Ammon's horn (tissue), 1 donor: ENCODE measurements at places on chromosomes 4 and X.
A peak's percentile ranks its signal among the peaks of the same experiment; 100 is the strongest.

DNA sequence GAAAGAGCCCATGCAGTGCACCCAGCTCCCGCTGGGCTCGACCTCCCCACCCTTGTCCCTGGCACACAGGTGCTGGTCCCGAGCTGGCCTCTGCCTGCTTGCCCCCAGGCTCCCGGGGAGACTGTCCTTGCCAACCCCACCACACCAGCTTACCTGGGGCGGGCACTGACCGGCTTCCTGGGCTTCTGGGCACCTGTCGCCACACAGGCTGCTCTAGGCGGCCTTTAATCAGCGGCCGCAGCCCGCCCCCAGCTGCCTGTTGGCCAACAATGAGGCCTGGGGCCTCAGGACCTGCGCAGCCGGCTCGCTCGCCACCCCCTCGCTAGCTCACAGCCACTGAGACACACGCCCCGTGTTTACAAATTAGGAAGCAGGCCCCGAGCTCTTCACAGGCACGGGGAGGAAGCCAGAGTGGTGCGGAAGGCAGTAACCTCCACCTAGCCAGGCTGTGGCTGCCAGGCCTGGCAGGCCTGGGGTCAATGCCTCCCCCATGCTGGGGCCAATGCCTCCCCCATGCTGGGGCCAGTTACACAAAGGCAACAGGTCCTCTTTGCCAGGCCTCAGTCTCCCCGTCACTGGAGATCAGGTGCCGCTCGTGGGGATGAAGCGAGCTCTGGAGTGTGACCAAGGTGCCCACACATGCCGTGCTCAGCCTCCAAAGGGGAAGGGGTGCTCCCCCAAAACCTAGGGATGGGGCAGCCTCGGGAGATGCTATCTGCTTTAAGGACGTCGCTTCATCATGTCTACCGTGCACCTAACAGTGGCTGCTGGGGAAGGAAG, at the start of gene TREX2:
TSS of gene TREX2 (minus strand) at position 201 of the 780 bp plus-strand sequence. CDS start 626 bp downstream, outside the sequence.
- no peak for DNase-seq

DNA sequence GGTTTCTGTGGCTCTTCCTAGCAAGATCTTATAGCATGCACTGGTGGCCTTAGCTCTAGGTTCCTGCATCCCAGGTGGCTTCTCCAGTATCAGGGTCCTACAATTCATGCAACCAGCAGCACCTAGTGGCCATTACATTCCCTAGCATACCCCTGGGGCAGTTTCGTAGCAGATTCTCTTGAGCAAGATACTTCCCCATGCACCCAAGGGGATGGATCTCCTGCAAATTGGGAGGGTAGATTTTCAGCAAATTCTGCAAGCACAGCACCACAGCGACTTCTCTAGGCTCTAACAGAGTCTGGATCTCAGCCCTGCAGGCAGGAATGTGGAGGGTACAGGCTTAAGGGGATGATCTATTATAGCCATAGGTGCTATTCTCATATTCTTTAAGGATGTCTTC, 13.1 kb upstream of the SLC9B1 start:
- no peak for DNase-seq

GRCh38 chrX:155715141-155715540, 102.4 kb upstream of the TMLHE start:
- DNase-seq: no peak

DNA sequence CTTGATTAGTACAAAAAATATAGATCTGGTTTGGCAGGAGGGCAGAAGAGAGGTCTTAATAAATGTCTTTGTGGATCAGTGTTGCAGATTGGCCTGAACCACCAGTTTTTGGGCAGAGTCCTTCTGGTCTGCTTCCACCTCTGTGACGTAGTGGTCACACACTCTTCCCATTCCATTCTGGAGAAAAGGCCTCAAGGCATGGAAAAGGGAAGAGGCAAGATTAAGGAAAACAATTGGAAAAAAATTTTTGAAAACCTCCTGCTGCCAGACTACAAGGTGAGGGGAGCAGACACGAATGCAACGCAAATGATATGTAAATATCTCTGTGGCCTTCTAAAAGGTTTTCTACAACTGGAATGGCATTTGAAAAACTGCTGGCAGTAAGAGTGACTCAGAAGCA, 24.3 kb upstream of the FAM47C start:
- no peak for DNase-seq

DNA sequence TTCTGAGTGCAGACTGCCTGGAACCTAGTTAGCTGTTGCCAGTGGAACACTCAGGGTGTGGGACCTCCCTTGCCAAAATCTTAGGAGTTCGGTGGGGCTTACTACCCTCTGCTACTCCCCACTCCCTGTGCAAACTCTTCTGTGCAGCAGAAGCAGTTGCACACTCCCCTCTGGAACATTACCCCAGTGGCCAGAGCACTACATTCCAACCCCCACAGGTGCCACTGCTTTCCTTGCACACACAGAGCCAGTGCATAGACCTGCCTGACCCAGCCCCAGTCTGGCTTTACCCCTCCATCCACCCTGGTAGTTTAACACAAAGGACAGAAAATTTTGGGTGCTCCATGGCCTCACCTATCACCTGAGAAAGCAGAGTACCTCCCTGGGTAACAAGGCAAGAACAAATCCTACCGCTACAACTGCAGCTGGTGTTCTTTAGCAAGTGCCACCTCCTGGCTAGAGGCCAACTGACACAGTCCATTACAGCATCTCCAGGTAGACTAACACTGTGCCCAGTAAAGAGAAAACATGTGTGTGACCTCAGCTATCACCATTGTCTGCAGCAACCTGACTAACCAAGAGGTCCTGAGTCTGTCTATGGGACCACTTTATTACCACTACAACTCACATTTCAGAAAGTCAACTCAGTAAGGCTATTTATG, 11.5 kb upstream of the RASSF6 start:
- no peak for DNase-seq

DNA sequence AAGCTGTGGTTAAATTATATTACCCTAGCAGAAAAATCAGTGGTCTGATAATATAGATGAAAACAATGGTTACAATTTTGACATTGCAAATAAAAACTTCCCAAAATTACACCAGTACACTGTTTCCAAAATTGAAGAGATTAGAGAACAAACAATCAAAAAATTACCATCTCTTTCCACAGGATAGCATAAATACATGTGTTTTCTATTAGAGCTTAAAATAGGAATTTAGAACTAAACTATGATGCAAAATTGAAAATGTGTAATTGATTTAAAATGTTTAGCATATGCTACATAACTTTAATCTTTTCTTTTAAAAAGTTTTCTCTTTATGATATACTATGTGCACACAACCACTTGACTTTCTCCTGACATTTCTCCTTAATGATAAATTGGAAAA, 6.7 kb downstream of the EDNRA start:
- no peak for DNase-seq

DNA sequence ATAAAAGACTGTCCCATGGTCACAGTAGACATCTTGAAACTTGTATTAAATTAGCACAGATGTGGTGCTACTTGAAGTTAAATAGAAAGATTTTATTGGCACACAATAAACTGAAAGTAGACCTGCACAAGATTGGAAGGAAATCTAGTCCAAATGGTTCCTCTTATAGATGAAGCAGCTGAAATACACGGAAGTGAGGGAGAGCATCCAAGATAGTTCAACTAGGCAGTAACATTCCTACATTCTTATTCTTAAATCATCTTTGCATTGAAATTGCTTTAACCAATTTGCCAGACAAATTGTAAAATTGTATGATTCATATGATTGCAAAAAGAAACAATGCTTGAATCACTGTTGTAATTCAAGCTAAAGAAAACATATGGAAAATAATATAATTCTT, 87.6 kb upstream of the VCX3B start:
- DNase-seq: no peak

- no peak for DNase-seq
Measured at GRCh38 chr4:80101792-80102116, 28.7 kb upstream of the ANTXR2 start.

DNA sequence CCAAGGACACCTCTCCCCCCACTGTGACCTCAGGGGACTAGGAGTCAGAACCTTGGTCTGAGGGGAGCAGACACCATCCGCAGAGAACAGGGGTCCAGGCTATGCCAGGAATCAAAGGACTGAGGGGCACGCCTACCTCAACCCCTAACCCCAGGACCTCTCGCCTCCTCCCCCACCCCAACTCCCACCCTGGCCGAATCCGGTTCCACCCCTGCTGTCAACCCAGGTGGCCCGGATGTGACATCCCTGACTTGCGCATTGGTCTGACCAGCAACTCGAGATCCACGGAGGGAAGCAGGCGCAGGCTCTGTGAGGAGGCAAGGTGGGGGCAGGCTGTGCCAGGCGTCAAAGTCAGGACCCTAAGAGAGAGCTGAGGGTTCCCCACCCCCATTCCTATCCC, 468 bp upstream of the MAGEA4 start:
- no peak for DNase-seq

- DNase-seq: no peak
Measured at GRCh38 chrX:106957856-106958255, 37.7 kb downstream of the CLDN2 start.

DNA sequence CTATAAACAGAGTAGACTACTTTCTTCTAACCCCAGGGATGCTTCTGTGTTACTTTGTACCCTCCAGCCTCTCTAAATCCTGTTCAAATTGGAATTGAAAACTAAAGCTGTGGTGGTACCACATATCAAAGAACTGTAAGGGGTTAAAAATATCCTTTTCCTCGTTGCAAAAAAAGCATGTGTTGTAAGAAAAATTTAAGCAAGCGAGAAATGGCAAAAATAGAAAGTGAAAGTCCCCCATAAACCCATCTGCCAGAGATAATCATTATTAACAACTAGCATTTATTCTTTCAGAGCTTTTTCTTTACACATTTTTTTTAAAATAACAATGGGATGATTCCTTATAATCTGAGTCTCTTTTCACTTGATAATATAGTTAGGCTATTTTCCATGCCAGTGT, 40.6 kb downstream of the TMEM164 start:
- DNase-seq: no peak

GRCh38 chr4:101871962-101872676, 81.6 kb downstream of the BANK1 start:
- DNase-seq: no peak

- peak; percentile 3 for DNase-seq
Measured at GRCh38 chr4:161252520-161253141, 911.2 kb downstream of the FSTL5 start.

DNA sequence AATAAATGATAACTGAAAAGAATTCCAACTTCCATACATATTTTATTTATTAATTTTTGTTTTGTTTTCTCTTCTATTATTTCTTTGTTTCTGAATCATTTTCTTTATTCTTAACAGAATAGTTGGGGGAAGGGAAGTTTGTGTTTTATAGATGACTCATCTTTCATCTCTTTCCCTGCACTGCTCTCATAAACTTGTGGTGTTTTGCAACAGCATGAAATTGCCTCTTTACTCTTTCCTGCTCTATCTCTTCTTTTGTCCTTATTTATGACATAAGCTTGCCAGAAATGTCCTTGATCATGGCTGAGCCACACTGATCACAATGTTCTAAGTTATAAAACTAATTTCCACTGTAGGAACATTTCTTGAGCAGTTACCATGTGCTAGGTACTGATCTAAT, 22.3 kb downstream of the QRFPR start:
- no peak for DNase-seq

GRCh38 chrX:119521246-119521645, 44.0 kb downstream of the STEEP1 start:
- DNase-seq: no peak

GRCh38 chr4:138918169-138918869, 97.3 kb upstream of the NOCT start:
- DNase-seq: no peak

- no peak for DNase-seq
Measured at GRCh38 chr4:25020236-25020635, 10.5 kb downstream of the LGI2 start.

GRCh38 chrX:43676971-43677572, 21.0 kb downstream of the MAOA start:
- DNase-seq: no peak

GRCh38 chrX:110944311-110944750, 148.7 kb upstream of the CHRDL1 start:
- peak; percentile 4 for DNase-seq

DNA sequence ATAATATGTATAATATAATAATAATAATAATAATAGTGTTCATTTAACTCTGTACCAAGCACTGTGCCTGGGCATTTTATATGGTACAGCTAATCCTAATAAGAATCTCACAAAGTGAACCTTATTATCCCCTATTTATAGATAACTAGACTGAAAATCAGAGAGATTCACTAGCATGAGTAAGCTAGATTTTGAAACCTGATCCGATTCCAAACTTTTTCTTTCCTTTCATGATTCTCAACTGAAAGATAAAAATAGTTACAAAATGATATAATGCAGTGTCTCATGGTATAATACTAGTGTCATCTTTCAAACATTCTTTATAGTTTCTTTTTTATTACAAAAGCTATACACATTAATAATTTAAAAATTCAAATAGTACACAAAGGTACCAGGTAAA, 55.9 kb upstream of the RNF128 start:
- no peak for DNase-seq

- DNase-seq: no peak
Measured at GRCh38 chrX:29941287-29941686, 274.1 kb upstream of the MAGEB2 start.

- DNase-seq: peak; percentile 49
Measured at GRCh38 chrX:153521034-153521433, 3.6 kb downstream of the ATP2B3 start.

DNA sequence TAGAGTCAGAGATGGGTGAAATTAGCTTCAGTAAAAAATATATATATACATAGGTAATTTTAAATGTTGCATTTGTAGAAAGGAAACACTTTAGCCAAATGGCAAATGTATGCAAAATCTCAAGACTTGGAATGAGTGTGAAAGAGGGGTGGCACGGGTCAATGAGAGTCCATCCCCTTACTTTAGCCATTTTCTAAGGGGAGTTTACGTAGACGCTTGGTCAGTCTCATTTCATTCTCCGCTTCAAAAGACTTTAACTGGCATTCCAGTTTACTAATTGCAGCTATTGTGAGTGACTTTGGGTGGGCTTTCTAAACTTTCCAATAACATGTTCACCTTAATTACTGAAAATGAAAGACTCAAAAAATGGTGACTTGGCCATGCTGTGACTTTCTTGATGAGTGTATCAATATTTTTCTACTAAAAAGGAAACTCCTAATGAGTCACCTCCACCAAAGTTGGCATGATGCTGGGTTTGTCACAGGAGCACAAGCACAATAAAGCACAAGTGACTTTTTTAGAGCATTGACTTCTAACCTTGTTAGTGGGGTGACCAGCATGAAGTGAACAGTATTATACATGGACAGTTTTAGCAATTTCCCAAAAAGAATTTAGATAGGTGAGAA, 356.0 kb upstream of the RASGEF1B start:
- no peak for DNase-seq

DNA sequence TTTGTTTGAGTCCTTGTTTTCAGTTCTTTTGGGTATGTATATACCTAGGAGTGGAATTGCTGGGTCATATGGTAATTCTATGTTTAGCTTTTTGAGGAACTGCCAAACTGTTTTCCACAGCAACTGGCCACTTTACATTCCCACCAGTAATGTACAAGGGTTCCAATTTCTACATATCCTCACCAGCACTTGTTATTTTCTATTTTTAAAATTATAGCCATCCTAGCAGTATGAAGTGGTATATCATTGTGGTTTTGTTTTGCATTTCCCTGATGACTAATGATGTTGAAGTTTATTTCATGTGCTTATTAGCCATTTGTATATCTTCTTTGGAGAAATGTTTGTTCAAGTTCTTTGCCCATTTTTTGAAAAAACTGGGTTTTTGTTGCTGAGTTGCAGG, 39.6 kb downstream of the TMEM164 start:
- DNase-seq: no peak
